ENCODE measurements at places on chromosomes 6 and 20.

DNA sequence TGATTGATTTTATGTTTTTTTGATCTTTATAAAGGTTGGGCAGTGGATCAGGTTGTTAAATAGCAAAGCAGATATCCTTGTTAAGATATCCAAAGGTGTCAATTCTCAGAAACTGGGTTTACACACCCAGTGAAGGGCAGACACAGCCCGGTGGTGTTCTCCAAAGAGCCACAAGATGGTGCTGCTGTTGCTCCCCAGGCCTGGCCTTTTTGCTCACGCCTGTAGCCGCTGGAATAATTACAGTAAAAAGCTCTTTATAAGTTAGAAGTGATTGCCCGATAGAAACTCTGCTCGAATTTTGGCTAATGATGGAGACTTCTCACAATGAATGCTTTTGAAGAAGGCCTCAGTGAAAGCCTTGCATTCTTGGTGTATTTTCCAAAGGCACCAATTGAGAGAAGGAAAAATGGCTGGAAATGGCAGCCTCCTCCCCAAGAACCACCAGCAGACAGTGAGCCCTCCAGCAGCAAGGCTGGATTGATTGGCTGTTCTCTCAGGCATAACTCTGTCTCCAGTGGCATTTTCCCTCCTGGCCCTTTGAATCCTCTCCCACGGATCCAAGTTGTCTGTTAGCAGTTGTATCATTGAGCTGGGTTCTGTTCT is 120.5 kb upstream of the CHD6 start:
- DNase-seq, result peak; percentile 31

GRCh38 chr20:52076164-52076563 is 115.4 kb downstream of the ZFP64 start:
- DNase-seq, result no peak

DNA sequence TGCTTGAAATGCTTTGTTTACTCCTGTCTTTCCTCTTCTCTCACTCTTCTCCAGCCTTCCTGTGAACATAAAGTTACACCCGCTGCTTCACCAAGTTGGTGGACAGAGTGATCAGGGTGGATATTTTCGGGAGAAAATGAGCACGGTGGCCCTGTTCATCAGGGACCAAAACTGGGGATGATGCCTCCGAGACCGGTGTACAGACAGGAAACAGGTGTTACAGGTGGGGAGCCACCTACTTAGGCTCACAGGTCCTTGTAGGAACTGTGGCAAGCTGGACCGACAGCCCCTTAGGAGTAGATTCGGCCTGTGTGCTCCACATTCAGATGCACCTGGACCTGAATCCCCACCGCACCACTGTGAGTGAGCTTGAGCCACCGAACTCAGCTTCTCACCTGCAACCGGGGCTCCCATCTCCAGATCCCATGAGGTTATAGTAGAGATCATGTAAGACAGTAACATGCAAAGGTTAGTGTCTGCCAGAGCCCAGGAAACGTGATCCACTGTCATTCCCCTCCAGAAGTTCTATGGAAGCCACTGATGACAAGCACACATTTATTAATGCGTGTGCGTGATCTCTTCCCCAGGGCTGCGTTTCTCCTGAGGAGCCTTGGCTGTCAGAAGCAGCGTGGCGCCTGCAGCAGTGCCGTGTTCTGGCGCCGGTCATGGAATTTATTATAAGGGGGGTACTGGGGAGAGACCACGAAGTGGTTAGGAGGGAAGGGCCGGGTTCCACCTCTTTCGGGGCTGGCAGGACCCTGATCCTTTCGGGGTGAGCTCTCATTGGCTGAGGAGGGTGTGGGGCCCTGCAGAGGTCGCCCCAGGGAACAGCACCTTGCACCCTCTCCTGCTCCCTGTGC is 94.2 kb downstream of the ERMARD start:
- no peak for DNase-seq

GRCh38 chr6:14705841-14706377 is 540.0 kb upstream of the JARID2 start:
- no peak for DNase-seq

Measured in activated CD8-positive, alpha-beta memory T cell treated with anti-CD3 and anti-CD28 coated beads for 48 hours (primary cell).